ENCODE measurements at places on chromosomes 11 and 22.

DNA sequence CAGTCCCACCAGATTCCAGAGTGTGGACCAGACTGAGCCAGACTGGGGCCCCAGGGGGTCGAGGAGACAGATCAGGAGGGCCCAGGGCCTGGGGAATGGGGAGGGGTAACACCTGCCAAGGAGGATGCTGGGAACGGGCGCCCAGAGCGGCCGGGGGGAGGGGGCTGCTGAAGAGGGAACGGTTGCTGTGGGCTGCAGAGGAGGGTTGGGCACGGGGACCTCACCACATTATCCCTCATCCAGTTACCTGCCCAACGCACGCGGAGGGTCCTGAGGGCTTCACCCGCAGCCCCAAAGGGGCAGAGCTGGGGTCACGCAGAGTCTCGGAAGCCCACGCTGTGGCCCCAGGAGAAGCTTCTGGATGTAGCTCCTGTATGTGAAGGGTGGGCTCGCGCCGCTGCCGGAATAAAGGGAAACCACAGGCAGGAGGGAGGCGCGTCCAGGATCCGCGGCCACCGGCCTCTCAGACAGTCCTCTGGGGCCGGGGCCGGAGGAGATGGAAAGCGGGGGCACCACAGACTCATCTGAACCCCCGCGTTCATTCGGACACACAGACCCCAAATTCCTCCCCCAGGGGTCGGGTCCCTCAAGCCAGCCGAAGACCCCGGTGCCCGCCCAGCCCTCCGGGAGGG is 866 bp upstream of the SELENOO start:
- no peak for DNase-seq

DNA sequence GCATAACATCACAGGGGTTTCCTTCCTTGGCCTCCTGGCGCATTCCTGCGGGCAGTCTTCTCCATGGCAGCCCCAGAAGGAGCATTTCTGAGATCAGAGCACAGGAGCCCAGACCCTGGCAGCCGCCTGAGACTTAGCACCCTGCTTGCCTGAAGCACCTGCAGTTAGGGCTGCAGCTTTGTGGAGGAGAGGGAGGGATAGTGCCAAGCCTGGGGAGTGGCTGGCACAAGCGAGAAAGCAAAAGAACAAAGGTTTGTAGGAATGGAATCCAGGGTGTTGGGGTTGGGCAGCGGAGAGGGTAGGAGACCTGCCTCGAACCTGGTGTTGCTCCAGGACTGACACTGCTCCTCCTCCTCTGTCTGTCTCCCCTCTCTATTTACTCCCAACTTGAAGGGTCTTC is 66.9 kb downstream of the SCN3B start:
- no peak for DNase-seq

DNA sequence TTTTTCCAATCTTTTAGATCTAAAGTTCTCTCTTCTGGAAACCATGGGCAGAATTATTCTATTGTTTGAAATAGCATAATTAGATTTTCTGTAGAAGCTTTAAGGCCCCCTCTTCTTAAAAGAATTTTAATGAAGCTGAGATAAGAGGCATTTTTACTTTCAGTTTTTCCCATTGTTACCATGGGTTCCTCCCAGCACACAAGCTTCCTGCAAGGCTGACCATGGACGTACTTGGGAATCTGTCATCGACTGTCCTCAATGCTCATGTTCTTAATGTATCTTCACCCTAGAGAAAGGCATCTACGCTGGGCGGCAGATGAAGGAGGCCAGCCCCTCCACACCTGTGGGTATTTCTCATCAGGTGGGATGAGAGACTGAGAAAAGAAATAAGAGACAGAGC is 11.1 kb downstream of the OR52K2 start:
- no peak for DNase-seq

DNA sequence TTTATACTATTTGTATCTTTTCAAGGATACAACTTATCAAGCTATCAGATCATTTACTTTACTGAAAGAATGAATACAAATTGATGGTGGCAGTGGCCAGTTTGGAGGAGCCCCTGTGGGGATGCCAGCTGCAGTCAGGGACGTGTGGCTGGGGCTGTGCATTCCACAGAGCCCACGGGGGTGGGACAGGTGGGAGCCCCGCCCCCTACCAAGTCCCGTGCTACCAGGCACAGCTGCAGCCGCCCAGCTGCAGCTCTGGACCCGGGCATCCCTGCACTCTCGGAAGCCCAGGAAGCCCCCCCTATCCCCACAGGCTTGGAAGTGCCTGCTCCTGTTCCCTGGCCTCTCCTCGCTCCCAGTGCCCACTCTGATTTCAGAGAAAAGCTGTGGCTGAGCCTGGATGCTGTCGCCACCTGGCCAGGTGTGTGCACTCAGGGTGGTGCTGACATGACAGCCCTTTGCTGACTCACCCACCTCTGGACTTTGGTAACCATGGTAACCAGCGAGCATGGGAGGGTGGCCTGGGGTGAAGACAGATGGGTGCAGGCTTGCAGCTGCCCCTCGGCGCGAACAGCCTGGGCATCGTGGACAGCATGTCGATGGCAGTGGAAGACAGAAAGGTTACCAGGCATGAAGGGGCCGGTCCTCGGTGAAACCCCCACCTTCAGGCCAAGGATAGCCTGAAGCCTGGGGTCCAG is 138.1 kb downstream of the SBF2 start:
- no peak for DNase-seq

DNA sequence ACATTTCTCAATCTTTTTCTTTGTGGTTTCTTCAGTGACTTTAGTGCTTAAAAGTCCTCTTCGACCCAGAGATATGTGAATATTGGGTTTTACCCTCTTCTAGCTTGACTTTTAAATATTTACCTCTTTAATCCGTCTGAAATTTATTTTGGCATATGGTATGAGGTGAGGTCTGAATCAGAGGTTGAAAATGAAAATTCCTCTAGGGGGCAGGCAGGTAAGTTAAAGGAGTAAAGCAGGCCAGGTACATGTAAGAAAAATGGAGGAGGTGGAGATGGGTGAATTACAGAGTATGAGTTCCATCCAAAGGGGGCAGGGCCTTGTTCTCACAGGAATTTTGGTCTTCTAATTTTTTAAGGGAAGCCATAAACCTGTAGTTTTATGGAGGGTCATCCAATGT is 263.8 kb upstream of the NARS2 start:
- DNase-seq = no peak

GRCh38 chr11:17145972-17146371 is 61.8 kb downstream of the PIK3C2A start:
- no peak for DNase-seq

GRCh38 chr11:18567081-18567480 is 21.5 kb downstream of the UEVLD start:
- no peak for DNase-seq

DNA sequence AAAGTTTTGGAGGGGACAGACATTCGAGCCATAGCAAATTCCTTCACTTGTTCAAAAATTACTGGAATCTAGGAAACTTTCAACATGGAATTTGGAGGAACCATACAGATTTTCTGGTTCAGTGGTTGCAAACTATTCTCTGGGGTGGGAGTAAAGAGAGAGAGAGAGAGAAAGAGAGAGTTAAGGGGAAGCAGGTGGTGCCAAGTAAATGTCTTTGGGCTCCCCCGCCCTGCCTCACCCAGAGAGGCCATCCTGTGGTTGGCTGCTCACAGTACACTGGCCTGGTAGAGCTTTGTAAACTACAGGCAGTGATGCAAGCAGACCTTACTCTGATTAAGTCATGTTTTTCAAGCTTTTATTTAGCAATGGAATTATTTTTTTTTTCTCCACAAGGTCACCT is 82.6 kb downstream of the ADAMTS15 start:
- DNase-seq = no peak

DNA sequence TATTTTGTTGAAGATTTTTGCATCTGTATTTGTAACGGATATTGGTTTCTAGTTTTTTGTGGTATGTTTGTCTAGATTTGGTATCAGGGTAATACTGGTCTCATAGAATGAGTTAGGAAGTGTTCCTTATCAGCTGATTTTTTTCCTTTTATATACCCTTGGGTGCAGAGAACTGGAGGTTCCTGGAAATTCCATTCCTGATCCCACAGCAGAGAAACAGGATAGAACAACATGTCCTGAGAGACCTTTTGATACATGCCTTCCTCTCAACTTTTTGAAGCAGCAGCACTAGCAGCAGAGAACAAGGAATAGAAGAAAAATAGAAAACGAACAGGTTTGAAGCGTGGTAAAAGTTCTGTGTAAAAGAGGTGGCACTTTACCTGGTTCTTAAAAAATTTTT is 36.8 kb downstream of the BIRC2 start:
- DNase-seq = no peak

- no peak for DNase-seq
Measured at GRCh38 chr11:27234961-27235360, 128.1 kb downstream of the CCDC34 start.

GRCh38 chr22:24695060-24695459 is 79.5 kb downstream of the PIWIL3 start:
- DNase-seq = no peak

DNA sequence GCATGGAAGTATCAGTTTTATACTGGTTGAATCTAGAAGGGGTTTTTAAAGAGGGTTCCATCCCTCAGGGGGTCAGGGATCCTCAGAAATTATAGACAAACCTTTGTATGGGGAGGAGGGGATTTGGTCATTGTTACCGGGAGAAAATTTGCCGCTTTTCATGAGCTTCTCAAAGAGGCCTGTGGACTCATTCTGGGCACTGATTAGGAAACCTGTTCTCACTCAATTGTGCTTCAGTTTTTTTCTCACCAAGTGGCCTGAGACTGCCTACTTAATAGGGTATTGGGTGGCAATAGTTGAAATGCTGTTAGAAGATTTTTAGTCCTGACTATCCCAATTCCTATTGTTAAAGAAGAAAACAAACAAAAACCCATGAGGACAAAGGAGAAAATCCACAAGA is 14.0 kb downstream of the MPEG1 start:
- DNase-seq = no peak

- DNase-seq = no peak
Measured at GRCh38 chr22:27810609-27811151, 9.1 kb upstream of the MN1 start.

GRCh38 chr11:128890543-128891368 is at the start of gene KCNJ5:
Gene KCNJ5 (plus strand): TSS chr11:128891356. CDS start chr11:128911274, 19,918 bp downstream.
- DNase-seq = no peak

DNA sequence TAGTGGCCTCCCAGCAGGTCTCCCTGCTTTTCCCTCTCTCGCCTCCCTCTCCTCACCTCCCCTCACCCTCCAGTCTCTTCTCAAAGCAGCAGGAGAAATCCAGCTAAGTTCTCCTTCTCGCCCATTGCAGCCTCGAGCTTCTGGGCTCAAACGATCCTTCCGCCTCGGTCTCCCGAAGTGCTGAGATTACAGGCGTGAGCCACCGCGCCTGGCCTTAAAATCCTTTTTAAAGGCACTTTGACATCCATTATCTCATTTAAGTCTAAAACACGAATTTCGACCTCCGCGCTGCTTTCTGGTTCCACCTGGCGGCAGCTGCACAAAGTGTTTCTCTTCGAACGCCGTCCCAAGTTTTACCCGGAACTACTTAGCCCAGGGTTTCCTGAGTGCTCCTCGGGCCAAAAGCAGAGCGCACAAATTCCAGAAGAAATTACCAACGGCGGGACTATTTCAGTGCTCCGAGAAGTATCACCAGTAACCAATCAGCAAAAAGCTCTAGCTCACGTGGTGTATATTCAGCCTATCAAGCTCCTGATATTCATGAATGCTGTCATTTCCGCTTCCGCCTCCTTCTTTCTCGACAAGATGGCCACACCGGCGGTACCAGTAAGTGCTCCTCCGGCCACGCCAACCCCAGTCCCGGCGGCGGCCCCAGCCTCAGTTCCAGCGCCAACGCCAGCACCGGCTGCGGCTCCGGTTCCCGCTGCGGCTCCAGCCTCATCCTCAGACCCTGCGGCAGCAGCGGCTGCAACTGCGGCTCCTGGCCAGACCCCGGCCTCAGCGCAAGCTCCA is at the start of gene EIF3F:
TSS of gene EIF3F (plus strand) at position 570 of the 792 bp plus-strand sequence. CDS start at position 586, 16 bp downstream.
- peak; percentile 84 for DNase-seq

- no peak for DNase-seq
Measured at GRCh38 chr22:49900441-49901230, 17.6 kb downstream of the ALG12 start.

GRCh38 chr11:126146454-126147192 is 64.8 kb downstream of the RPUSD4 start:
- DNase-seq = no peak

DNA sequence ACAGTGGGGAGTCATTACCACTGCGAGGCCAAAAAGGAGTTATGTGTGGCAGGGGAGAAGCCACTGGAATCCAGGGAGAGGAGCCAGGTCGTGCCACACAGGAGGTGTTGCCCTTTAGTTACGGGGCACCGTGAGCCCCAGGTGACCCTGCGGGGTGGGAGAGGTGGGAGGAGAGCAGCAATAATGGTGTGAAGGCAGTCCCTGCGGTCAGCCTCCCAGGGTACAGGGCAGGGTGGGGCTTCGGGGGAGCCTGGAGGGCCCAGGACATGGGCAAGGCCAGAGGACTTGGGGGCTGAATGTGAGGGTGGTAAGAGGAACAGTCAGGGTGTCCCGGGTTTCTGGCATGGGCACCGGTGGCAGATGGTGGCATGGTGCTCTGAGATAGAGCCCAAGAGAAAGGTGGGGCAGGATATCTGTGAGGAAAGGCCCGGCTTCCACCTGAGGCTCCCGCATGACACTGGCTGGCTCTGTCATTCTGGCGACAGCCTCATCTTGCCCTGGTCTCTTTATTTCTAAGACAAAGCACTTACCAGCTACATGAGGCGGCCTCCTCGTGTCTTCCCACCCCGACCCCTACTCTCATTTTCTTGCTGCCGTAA is 82.6 kb upstream of the LMO1 start:
- DNase-seq = no peak

- no peak for DNase-seq
Measured at GRCh38 chr11:46390331-46391171, 1.0 kb downstream of the CHRM4 start.

- no peak for DNase-seq
Measured at GRCh38 chr22:41683616-41684015, 5.1 kb downstream of the SNU13 start.

DNA sequence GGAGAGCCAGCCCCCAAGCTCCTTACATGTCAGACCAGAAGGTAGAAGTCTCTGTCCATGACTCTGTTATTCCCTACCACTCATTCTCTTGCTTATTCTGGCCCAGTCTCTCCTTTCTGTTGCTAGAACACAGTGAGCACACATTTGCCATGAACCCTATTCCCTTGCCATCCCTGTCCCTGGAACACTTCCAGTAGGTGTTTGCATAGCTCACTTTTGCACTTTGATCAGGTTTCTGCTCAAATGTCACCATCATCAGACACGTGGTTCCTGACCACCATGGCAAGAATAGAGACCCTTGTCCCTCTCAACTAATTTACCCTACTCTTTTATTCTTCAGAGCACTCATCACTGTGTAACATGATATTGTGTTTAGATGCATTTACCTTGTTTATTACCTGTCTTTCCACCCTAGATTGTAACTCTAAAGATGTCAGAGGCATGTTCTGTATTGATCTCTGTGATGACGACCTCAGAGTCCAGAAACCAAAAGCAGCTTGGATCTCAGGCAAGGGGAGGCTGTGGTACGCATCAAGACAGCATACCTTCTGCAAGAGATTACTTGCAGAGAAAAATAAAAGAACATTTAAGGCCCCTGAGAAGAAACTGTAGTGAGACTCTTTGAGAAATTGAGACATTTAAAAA is 606.4 kb downstream of the OPCML start:
- no peak for DNase-seq

- DNase-seq = peak; percentile 34
Measured at GRCh38 chr11:2700415-2701211, 819 bp upstream of the KCNQ1OT1 start.

- no peak for DNase-seq
Measured at GRCh38 chr11:90426442-90426841, 203.6 kb upstream of the CHORDC1 start.

Measured in stimulated activated CD4-positive, alpha-beta T cell treated with anti-CD3 and anti-CD28 coated beads, Interleukin-12 subunit alpha, Interleukin-12 subunit beta, amount 100 ng/mL, for 48 hours (primary cell).